Lung microvascular endothelial cell (primary cell): ENCODE measurements at places on chromosomes 7 and 10.

- DNase-seq, result no peak
Measured at GRCh38 chr10:87887548-87888289, 24.3 kb downstream of the PTEN start.

DNA sequence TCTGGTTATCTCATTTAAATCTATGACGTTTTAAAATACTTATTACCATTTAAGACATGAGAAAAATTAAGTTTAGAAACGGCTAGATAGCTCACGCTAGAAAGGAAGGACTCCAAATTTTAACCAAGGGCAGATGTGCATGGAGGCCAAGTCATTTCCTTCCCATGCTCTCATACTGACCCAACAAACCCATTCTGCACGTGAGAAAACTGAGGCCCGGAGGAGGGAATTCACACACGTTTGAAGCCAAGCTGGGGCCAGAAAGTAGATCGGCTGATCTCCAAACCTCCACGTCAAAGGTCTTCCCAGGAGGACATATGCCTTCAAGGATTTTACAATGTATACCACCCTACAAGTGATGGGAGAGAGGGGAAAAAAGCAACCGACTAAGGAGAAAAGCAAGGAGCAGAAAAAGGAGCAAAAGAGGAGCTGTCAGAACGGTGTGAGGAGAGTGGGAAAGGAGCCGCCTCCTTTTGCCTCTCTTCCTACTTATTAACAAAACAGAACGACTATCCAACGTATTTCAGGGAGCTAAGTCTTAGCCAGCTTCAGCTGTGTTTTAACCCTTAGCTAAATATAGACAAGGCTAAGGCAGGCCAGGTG lies 645 bp upstream of the SIRT1 start:
- no peak for DNase-seq

- DNase-seq, result no peak
Measured at GRCh38 chr7:28532181-28532580, 119.9 kb downstream of the CREB5 start.

DNA sequence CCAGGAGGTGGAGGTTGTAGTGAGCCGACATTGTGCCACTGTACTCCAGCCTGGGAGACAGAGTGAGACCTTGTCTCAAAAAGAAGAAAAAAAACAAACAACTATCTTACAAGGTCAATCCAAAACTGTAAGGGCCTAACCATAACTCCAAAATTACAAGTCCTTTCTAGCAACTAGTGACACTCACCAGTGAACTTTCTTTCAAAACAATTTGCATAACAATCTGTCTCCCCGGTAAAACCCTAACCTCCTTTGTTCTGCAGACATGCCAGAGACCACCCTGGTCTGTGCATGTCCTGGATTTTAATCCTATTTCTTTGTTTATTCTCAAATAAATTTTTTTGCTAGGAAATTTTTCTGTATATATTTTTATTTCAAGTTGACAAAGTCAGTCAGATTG lies 68.1 kb downstream of the EXOC6 start:
- DNase-seq, result no peak

GRCh38 chr7:30735631-30736030 lies 16.3 kb upstream of the INMT start:
- DNase-seq, result no peak

- no peak for DNase-seq
Measured at GRCh38 chr7:130954918-130955564, 221.0 kb upstream of the KLF14 start.

DNA sequence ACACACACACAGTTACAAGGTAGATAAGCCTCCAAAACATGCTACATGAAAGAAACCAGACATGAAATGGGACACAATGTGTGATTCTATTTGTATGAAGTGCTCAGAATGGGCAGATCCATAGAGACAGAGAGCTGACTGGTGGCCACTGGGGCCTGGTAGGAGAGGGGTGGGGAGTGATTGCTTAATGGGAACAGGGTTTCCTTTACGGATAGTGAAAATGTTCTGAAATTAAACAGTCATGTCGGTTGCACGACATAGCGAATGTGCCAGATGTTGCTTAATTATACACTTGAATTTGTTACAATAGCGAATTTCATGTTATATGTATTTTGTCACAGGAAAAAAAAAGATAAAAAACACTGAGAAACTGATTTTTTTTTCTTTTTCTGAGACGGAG lies 122.3 kb downstream of the SPDYE5 start:
- no peak for DNase-seq

- no peak for DNase-seq
Measured at GRCh38 chr10:97656777-97657176, 16.3 kb downstream of the PI4K2A start.

DNA sequence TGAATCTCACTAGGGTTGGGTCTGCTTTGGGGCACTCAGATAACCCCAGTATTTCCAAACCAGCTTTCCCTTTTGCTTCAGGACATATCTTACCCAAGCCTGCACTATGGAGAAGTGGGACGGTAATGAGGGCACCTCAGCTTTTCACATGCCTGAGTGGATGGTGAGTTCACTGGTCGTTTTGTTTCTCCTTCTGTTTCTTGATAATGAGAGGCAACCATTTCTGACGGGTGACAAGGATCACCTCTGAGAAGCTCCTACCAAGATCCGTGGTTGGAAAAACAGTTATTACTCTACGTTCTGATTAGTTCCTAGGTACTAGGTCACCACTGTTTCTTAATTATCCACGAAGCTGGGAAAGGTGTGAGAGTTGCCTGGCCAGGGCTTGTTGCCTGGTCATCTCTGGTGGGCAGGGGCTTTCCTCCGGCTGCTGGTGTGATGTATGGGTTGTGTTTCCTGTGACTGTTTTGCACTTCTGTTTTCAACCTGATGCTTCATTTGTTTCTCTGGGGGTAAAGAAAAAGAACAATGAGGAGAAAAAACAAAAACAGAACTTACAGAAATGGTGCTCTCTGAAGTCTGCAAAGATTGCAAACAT lies 65.7 kb upstream of the STRIP2 start:
- DNase-seq, result peak; percentile 25

DNA sequence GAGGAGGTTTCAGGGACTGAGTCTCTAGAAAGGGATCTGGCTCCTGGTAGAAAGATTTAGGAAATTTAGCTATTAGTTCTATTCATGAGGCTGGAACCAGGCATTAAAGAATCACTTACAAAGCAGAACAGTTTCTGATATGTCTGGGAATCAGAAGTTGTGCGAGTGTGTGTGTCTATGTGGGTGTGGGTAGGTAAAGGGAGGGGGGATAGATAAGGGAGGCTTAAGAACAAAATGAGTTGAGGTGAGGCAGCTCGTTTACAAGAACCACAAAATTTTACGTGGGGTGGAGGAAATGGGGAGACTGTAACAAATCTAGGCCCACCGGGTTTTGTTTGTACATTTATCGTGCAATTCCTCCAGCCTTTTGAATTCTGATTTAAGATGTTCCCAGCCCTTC lies 90.7 kb downstream of the SAMD9 start:
- no peak for DNase-seq

DNA sequence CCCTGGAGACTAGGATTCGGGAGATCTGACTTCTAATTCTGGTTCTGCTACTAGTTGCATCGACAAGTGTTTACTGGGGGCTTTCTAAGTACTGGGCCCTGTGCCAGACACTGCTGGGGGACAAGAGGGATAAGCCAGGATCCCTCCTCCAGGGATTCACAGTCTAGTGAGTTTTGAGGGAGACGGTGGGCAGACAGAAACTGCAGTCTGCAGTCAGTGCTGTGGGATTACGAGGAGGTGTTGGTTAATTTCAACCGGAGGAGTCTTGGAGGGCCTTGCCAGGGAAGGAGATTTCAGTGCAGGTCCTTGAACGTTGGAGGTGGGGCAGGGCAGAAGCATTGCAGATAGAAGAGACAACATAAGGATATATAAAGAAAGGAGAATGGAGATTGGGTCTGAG lies 3.5 kb upstream of the KCNH2 start:
- DNase-seq, result no peak

DNA sequence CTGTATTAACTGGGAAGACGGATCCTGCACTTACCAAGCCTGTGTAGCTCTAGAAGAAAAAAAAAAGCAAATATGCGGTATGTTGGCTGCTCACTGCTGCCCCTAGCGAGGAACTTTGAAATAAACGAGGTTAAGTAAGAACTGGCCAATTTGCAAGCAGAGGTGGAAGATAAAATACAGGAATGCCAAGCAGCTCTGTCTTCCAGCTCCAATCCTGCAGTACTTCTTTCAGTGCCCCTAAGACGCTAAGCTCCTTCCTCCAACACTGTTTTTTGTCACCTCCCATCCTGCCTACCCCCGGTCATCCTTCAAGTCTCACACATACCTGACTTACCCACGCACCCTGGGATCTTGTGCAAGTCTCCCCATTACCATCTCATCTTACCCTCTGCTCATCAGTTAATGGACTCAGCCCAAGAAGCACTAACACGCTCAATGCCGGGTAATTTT lies 809 bp downstream of the C10orf143 start:
- DNase-seq, result peak; percentile 84

- no peak for DNase-seq
Measured at GRCh38 chr10:61933859-61934555, 32.5 kb downstream of the ARID5B start.

- peak; percentile 95 for DNase-seq
Measured at GRCh38 chr10:67849331-67850011, 11.5 kb upstream of the DNAJC12 start.

- DNase-seq, result no peak
Measured at GRCh38 chr7:55094092-55094690, 75.4 kb downstream of the EGFR start.

DNA sequence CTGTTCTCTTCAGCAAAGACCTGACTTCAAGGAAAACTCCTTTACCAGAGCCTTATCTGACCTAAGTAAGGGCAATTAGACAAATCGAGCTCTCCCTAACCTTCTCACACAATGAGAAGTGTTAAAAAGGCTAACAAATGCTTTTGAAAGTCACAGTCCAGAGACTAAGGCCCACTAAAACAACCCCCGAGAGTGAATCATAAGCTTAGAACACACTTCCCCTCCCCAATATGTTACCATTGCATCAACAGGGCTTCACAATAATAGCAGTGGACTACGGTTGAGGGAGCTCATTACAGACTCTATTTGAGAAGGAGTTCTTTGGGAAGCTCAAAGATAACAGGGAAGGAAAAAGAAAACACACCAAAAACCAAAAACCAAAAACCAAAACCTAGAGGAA lies 28.6 kb upstream of the ZEB1 start:
- no peak for DNase-seq
